ENCODE measurements at places on chromosomes 1 and 21. TPM values are rescaled to one million over a fixed set of nuclear protein-coding genes. Genes with fewer than 3 reads are reported as not detected.

TRIM67 gene
- total RNA-seq = not detected

MYOC gene
- total RNA-seq = not detected

FALEC gene
- not detected for total RNA-seq

TOE1 gene
- 49.2 TPM for total RNA-seq

ZDHHC18 gene
- 66.1 TPM for total RNA-seq

SAMSN1 gene
- total RNA-seq = 54.0 TPM

DNA sequence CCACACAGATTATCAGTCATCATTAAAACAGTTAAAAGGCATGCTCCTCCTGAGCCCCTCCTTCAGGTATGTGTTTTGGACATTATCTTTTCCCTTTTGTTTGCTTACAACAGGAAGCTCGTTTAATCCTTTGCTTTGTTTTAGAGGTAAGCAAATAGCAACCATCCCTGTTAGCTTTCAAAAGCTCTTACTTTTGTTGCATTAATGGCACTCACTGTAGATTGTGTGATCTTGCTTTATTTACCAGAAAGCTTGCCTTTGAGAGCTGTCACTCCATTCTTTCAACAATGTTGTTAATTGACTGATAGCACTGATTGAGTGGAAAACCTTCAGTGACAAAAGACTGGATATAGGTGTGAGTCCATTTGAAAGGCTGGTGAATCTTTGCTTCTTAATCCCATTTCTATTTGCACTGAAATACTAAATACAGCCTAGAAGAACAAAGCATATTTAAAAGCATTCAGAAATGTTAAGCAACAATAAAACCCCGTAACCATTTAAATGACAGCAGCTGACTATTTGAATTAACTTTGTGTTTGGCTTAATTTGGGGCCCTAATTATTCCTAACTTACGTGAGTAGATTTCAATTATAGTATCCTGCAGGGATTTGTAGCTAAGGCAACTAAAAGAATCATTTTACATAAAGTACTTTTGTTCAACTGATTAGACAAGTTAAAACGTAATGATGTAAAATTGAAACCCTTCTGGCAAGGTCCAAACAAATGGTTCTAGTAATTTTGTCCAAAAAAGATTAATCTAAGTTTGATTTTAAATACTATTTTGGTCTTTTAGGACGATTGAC is 48.3 kb downstream of the ADGRL2 start:
- DNase-seq = no peak

DNA sequence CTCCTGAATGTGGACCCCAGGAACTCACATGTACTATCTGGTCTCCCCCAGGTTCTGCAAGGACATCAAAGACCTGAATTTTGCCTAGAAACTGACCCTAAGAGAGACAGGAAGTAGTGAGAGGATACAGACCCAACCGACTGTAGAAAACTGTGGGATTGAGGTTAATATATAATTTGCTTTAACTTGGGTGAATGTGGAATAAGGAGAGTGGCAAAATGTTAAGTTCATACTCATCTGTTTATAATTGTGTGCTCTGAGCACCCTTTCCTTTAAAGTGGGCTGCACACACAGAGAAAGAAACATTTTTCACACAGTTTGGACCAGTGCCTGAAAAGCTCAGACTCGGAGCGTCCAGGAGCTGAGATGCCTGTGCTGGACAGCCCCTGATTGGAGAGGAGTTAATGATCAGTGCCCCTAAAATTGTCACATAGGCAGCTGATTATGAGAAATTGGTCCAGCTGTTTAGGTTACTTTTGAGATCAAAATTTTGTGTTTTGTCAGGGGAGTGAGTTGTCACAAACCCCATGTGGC is 37.2 kb downstream of the ROR1 start:
- no peak for DNase-seq

DNA sequence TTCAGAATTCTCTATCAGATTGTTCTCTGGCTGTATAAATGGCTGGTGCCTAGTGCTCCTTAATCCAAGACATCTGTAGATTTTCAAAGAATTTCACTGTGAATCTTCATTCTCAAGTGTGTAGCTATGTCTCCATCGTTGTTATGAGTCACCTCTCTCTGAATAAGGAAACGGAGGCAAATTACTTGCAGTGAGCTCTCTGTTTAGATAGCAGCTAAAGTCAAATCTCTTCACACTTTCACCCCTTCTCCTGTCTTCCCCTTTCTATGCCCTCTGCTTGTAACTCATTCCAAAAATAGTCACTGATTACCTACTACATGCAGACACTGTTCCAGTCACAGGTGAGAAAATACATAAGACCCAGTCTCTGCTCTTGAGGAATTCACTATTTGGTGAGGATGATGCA is 39.7 kb downstream of the CHML start:
- no peak for DNase-seq

DNA sequence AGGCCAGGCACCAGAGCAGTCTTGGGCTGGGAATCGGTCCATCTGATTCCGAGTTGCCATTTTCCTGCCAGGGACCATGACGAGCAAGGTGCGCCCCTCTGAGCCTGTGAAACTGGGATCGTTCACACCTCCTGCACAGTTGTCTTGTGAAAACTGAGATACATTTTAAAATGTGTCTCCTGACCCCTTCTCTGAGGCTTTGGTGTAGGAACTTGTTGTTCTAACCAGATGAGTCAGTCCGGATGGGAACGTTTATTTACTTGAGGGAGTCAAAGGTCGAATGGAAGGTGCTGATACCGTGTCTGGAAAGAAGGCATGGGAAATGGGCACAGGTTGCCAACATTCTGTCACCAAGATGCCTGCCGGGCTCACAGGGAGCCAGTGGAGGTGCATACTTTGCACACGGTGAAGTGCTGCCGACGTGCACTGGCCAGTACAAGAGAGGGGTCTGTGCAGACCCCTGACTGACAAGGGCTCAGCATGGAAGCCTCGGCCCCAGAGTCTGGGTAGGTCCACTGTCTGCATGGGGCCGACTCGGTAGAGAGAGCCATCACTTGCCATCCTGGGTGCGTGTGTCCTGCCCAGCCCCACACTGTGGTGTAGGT is 7.4 kb upstream of the KCNN3 start:
- no peak for DNase-seq

- no peak for DNase-seq
Measured at GRCh38 chr21:26814386-26814785, 30.8 kb downstream of the ADAMTS1 start.

DNA sequence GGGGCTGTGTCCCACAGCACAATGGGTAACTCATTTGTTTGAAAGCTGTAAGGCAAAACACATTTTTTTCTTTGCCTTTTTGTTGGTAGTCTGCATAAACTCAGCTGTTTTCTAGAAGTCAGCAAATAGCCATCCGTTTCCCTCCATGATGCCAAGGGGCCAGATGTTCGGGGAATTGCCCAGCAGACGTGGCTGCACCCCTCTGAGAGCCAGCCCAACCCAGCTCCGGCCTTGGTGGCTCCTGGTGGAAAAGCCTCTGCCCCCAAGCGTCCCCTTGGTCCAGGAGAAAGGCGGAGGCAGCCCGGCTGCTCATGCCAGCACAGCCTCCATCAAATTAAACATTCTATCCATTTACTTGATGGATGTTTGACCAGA is 58.4 kb upstream of the ADARB1 start:
- DNase-seq = no peak

DNA sequence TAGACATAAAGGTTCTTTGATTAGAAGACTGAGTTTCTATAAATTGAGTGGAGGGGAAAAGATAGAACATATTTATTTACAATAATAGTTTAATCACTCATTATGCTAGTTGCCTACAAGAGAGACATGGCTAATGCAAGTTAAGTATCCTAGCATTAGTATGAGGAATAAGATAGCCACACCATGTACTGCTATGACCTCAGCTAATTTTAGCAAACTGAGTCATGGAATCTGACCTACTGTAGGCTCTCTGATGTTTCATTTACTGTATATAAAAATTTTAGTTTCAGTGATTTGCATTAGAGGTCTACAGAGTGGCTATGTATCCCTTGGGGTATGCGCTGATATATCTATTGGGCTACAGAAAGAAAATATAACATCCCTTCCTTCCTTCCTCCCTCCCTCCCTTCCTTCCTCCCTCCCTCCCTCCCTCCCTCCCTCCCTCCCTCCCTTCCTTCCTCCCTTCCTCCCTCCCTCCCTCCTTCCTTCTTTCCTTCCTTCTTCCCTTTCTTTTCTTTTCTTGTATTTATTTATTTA is 5.8 kb downstream of the AGL start:
- DNase-seq = no peak

DNA sequence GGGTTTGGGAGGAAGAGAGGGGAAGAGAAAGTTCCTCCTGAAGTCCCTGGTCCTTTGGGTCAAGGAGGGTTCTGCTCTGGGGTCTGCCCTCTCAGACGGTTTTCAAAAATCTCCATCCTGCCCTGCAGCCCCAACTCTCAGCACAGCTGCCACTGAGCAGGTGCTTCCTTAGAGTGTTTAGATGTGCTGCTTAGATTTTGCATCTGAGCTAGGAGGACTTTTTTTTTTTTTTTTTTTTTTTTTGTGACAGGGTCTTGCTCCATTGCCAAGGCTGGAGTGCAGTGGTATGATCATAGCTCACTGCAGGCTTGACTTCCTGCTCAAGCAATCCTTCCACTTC is 324.9 kb upstream of the POU3F1 start:
- no peak for DNase-seq

GRCh38 chr21:43298546-43299440 is 128.1 kb downstream of the SIK1 start:
- DNase-seq = no peak

DNA sequence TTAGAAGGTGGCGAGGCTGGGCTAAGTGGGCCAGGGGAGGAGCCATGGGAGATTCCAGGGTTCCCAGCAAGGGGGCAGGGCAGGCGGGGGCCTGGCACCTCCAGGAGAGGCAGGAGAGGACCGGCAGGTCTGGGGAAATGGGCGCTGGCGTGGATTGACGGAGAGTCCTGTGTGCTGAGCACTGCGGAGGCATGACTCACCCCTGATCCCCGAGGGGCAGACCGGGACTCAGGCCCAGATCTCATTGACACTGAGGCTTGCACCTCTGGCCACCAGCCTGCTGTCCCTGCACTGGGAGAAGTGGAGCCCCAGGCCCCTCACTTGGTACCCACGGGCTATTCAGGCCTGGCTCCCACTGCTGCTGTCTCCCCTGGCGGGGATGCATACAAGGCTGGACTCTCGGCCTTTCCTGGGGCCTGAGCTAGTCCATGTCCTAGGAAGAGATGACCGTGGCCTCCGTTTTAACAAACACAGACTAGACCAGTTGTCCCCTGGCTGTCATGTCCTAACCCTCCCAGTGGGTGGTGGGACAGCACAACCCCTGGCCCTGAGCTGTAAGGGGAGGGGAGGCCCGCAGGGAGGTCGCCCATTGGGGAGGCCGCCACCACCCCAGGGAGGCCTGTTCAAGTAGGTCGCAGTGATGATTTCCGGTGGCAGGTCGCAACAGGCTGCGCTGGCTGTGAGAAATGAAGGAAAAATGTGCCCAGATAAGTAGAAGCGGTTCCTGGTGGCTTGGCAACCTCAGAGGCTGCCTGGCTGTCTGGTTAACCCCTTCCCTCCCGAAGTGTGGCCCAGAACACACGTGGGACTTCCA is 39.7 kb downstream of the RIPK4 start:
- no peak for DNase-seq

- no peak for DNase-seq
Measured at GRCh38 chr1:19597496-19598309, 46.4 kb upstream of the NBL1 start.

GRCh38 chr21:34135330-34135729 is 62.0 kb downstream of the MRPS6 start:
- DNase-seq = no peak

GRCh38 chr1:99725996-99726395 is 40.4 kb downstream of the FRRS1 start:
- no peak for DNase-seq

DNA sequence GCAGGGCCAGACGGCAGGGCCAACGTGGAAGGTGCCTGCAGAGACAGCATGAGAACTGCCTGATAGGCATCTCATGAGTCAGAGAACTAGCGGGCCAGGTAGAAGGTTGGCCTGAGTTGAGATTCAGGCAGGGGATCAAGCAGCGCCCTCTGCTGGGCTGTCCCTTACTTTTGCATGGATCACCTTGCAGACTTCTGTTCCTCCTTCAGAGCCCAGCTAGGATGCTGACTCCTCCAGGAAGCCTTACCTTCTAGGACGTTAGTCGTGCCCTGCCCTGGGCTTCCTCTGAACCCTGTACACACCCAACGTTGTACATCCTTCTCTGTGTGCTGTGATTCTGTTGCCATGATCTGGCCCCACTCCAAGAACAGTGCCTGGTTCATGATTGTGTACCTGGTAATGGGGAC is 231.3 kb upstream of the VAMP3 start:
- no peak for DNase-seq

GRCh38 chr1:229699613-229700267 is 73.7 kb downstream of the URB2 start:
- DNase-seq = no peak

DNA sequence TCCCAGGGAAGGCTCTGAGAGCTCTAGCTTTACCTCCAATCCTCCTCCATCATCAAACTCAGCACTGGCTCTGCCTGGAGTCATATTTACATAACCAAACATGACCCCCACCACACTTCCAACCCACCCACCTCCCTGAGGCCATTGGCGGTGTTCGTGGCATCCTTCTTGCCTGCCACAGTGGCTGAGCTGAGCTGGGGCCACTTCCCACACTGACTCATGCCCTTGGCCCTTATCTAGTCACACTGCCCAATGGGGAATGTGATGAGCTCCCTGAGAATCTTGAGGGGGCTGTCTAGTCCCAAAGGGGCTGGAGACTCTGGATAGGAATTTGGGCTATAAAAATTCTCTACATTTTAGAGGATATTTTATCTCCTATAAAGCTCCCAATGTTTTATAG is 230.9 kb upstream of the IRF2BP2 start:
- no peak for DNase-seq

GRCh38 chr1:13808729-13809131 is 108.7 kb downstream of the PRDM2 start:
- DNase-seq = no peak

GRCh38 chr1:63294803-63295594 is 27.4 kb upstream of the FOXD3 start:
- DNase-seq = no peak

DNA sequence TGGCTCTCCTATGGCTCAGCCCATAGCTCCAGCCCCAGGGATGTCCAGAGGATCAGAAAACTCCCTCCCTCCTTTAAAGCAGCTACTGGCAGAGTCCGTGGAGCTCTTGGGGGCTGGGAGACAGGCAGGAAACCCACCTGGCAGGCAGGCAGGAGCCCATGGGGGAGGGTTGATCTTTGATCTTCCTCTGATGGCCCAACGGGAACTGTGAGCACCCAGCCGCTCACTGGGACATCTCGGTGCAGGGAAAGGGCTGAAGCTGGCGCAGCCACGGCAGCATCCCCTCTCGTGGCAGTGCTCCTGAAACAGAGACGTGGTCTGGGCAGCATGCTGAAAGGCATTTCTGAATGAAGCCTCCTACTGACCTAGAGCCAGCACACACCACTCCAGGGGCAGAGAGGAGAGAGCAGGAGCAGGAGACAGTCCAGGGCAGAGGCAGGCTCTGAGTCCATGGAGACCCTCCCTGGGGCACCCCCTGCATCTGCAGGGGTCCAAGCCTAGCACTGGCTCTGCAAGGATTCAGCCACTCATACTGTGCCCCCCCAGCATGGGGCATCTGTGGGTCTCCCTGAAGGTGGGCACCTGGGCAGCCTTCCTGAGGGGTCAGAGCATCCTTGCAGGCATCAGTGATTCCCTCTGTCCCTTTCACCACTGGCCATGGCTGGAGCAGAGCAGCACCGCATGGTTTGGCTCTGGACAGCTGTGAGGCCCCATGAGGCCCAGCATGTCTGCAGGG is 4.9 kb upstream of the SLX9 start:
- DNase-seq = no peak

GRCh38 chr1:3691421-3692204 is 39.3 kb downstream of the TP73 start:
- no peak for DNase-seq

All from activated T-cell treated with anti-CD3 and anti-CD28 coated beads, Interleukin-2, amount 50 U/mL, for 4 hours (primary cell).